ENCODE measurements at places on chromosomes 11 and 22.

- no peak for DNase-seq
Observed at GRCh38 chr22:45617948-45618347, 53.7 kb upstream of the ATXN10 start.

- DNase-seq: no peak
Observed at GRCh38 chr11:36465449-36466163, 44.5 kb downstream of the TRAF6 start.

DNA sequence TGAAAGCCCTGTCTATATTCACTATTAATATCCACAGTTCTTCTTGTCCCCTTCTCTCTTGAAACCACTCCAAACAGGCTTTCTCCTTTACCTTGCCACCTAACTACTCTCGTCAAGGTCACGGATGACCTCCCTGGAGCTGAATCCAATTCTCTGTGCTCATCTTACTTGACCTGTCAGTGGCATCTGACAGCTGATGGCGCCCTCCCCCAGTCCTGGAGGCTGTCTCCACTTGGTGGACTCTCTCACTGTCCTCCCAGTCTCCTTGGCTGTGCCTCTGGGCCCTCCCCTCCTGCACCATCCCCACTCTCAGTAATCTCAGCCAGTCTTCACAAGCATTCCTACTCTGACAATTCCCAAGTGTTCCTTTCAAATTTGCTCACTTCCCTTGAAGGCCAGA lies 8.7 kb downstream of the TNKS1BP1 start:
- no peak for DNase-seq

DNA sequence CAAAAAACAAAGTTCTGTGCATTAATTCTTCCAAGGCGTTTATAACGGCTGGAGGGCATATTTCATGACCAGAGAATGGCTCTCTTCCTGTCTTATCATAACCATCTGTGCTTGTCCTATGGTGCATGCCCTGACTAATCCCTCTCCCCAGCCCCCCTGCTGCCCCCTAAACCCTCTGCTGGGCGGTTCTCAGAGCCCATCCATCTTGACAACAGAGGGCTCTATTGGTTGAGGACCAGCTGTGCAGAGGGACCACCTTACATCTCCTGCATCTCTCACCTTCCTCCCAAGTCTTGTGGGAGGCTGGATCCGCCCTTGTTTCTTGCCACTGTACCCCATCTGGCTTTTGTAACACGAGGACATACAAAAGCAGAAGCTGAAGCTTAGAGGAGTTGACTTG lies 282.1 kb downstream of the MIAT start:
- DNase-seq: no peak

- no peak for DNase-seq
Observed at GRCh38 chr11:65482306-65482850, 16.5 kb upstream of the MALAT1 start.

All from NCI-H345 (cell line).